ENCODE measurements at places on chromosomes 7 and 10.

- DNase-seq = no peak
Measured at GRCh38 chr10:69123306-69123746, 652 bp upstream of the VPS26A start.

DNA sequence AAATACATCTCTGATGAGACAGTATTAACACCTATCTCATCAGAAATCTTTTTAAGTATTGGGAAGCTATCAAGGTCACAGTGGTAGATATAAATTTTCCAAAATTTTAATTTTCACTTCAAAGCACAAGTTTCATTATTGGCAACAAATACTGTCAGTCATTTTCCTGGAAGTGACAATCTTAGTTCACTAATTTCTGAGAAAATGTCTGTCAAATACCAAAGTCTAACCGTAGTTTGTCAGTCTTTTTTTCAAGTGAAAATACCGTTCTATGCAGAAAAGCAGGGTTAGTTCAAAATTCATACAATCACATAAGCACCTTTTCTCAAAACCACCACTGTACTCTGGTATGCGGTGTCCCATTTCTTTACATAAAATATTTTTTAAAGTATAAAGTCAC lies 40.4 kb downstream of the CACUL1 start:
- DNase-seq = no peak

DNA sequence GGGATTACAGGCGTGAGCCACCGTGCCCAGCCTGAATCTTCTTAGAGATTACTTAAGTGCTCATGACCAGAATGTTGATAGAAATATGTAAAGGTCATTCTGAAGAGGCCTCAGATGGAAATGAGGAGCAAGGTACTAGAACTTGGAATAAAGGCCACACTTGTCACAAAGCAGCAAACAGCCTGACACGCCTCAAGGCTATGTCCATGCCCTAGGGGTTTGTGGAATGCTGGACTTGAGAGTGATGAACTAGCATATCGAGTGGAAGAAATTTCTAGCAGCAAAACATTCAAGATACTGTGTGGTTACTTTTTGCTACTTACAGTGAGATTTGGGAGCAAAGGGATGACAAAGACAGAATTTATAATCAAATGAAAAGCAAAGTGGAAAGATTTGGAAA lies 39.0 kb downstream of the ZNF438 start:
- DNase-seq = no peak

GRCh38 chr7:112262036-112262435 lies 55.5 kb downstream of the ZNF277 start:
- no peak for DNase-seq

DNA sequence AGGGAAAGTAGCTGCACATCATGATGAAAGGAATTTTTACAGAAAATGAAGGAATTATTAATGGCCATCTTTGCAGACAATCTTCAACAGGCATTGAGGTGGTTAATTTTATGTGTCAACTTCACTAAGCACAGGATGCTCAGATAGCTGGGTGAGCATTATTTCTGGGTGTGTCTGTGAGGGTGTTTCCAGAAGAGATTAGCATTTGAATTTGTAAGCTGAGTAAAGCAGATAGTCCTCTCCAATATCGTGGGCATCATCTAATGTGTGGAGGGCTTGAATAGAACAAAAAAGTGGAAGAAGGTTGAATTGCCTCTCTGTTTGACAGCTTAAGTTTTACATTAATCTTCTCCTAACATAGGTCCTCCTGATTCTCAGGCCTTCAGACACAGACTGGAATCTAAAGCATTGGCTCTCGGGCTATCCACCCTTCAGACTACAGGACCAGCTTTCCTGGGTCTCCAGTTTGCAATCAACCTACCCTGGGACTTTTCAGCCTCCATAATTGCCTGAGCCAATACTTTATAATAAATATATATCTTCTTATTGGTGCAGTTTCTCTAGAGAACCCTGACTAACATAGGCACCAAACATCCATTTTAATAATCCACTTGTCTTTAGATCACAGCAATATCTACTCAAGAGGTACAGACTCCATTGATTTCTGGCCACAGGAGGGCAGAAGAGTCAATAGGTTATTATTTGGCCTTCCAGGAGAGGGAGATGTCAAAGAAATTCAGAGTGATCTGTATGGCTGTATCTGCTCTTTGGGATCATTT lies 10.5 kb upstream of the CRPPA start:
- DNase-seq = no peak

All from islet precursor cell (in vitro differentiated cells).